ENCODE measurements at places on chromosomes 5 and 9.

DNA sequence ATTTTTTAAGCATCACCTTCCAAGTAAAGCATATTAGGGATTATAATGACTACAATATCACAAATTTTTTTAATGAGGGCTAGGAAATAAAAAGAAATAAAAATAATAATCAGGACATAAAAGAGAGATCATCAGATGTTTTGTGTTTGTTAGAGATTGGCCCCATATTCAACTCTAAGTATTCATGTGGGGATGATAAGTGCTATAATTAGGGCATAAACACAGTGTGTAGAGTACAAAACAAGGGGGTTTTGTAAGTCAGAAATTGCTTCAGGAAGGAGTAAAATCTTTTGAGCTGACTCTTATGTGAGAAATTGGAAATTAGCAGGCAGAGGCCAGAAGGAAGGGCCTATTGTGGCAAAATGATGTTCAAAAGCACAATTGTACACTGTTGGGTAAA, 127.3 kb downstream of the STARD4 start:
- DNase-seq = no peak

- DNase-seq = no peak
Measured at GRCh38 chr5:178538741-178539229, 51.4 kb downstream of the COL23A1 start.

DNA sequence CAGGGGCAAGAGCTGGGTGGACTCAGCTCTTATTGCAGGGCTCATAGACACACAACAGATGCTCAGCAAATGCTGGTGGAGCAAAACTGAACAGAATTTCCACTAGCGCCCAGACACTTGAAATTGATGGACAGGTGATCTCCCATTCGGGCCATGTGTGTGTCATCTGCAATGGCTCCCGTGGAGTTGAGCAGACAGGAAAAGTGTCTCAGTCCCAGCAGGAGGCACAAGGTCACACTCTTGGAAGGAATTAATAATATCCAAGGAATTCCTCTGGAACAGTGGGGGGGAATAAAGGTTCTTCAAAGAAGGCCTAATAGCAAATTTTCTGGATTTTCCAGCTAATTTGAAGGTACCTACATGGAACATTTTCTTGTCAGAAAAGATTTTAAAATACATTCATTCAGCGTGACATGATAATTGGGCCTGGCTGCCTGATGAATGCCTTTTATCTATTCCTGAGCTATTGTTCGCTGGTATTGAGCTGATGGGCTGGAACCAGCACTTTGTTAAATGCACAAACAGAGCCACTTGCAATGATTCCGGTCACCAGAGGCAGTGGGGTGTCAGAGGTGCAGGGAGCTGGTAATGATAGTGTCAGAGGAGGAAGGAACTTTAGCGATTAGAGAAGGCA, 31.5 kb upstream of the ALDH1B1 start:
- no peak for DNase-seq

DNA sequence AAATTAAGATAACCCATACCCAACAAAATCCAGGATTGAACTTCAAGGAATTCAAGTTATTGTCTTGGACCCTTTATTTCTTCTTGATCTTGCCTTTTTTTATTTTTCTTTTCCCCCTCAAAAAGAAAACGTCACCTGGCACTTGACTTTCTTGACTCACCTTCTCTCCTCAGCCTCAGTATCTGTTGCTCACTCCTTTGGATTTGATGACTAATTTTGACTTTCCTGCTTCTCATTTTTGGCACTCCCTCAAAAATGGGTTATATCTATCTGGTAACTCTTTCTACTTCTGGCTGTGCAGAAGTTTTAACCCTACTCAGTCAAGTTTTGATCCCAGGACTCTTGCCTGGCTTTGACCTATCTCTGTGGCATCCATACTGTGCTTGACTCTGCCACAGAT, 66.6 kb upstream of the SPATA31D4 start:
- DNase-seq = peak; percentile 63

DNA sequence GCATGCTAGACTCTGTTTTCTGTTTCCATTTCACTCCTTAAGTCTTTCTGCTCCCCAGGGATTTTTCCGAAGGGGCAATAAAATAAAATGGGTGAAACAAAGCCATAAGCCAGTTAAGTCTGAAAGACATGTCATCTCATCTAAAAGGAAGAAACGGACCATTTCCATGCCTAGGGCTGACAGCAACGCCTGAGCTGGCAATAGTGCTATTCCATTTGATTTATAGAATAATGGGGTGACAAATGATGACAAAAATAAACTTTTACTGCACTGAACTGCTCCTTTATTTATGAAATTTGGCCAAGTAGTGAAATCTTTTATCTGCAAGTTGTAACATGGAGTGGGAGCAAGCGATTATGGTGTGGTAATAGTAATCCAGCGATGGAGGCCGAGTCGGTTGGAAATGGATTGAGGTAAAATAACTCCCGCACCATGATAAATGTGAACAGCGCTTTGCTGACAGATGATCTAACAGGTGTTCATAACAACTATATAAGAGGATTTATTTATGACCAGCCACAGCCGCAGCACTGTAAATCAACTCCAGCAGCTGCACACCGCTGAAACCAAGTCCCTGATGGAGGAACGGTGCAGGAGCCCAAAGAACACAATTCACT, 219.8 kb upstream of the TBCA start:
- DNase-seq = no peak

- DNase-seq = no peak
Measured at GRCh38 chr5:73856997-73857396, 231.0 kb downstream of the ARHGEF28 start.

GRCh38 chr9:135288054-135288453, 191.5 kb upstream of the PPP1R26 start:
- DNase-seq = no peak

DNA sequence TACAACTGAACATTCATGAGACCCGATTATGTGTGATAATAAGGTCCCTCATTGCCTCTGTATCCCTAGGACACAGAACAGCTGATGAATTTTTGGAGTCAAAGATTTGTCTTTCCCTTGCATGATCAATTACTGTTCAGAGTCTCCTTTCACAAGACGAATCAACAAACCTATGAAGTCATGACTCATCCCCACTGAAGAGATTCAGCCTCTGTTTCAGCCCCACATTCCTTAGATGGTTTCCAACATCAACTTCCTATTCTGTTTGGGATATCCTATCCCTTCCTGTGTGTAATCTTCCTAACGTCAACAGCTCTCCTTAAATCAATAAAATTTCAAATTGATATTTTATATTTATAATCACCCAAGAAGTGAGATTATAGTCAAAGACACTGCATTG, 199.0 kb downstream of the DNAH5 start:
- peak; percentile 86 for DNase-seq

- DNase-seq = no peak
Measured at GRCh38 chr5:28831042-28831441, 1792.7 kb upstream of the CDH9 start.

- no peak for DNase-seq
Measured at GRCh38 chr5:53368966-53369605, 111.3 kb upstream of the FST start.

GRCh38 chr9:135448663-135449100, 30.9 kb upstream of the PPP1R26 start:
- DNase-seq = no peak

DNA sequence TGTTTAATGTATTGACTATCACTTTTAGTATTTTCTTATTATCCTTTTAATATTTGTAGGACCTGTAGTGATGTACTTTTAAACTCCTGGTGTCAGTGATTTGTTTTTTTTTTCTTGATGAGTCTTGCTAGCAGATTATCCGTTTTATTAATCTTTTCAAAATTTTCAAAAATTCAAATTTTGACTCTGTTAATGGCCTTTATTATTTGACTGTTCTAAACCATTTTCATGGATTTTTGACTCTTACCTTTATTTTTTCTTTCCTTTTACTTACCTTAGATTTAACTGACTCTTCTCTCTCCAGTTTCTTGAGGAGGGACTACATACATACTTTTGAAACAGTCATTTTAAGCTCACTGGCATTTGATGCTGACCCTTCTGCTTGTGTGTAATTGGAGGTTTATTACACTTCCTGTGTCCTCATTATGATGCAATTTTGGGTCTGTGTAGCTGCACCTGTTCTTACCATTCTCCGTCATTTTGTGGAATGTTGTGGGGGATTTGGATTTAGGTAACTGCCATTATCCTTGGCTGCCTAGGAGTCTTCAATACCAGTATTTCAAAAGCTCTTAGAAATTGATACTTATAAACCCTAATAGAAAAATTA, 32.0 kb upstream of the EXOC3 start:
- DNase-seq = no peak

DNA sequence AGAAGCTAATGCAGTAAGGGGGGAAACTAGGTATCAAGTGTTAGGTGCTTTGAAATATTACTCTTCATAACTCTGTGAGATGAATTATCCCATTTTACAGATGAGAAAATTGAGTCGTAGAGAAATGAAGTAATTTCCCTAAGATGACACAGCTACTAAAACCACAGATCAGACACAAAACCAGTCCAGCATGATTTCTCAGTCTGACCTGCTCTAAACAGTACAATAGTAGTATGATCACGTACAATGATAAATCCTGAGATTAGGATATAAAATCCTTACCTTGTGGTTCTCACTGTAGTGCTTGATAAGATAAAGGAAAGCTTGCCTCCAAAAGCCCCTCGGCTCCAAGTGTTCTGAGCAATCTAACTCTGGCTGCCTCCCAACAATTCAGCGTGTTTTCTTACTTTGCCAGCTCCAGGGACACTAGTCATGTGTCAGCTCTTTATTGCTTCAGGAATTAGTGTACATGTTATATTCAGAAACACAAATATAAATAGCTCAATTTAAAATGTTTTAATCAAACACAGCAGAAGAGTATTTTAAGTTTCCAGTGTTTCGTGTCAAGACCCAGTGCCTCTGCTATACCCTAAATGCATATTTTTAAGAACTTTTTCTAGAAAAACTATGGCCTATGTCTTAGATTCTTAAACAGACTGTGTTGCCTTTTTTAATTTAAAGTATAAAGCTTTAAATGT, 243.6 kb downstream of the DENND1A start:
- DNase-seq = no peak

DNA sequence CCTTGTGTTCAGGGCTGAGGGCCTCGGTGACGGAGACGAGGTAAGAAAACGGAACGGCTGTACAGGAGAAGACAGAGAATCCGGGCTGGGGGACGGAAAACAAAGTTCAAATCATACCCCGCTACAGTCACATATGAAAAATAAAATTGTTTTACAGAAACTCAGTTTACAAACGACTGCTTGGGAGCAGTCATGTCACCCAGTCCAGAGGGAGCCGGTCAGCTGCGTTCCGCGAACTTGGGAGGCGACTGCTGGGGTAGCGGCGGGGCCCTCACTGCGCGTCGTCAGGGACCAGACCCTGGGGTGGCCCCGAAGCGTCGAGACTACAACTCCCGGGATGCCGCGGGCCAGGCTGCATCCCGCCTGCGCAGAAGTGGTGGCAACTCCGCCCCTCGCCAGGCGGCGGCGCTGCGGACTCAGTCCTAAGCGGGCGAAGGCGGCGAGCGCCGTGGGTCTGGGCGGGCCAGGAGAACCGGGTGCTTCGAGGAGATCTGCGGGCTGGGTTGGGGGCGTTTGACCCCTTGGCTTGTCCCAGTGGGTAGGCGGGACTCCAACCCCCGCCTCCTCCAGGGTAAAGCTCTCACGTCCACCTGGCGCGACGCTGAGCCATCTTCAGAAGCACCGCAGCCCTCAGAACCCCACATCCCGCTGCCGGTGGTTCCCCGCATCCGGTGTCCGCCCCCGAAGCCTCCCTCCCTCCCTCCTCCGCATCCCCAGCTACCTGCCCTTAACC, 4.0 kb downstream of the SIT1 start:
- peak; percentile 50 for DNase-seq

- no peak for DNase-seq
Measured at GRCh38 chr9:135971892-135972291, 10.7 kb upstream of the UBAC1 start.

- no peak for DNase-seq
Measured at GRCh38 chr5:55927861-55928655, 66.7 kb downstream of the IL6ST start.

GRCh38 chr5:121029536-121030245, 565.6 kb downstream of the PRR16 start:
- DNase-seq = no peak

DNA sequence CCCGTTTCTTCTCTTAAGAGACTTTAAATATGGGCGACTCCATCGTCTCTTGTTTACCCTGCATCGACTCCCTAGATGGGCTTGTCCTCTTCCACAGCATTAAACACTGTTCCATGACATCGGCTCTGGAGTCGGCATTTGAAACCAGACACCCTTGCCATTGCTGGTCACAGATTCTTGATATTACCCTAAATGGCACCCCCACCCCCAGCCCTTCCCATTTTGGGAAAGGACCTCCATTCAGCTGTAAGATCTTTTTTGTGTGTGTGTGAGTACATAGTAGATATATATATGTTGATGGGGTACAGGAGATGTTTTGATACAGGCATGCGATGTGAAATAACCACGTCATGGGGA, 51.1 kb upstream of the SH3PXD2B start:
- DNase-seq = no peak

DNA sequence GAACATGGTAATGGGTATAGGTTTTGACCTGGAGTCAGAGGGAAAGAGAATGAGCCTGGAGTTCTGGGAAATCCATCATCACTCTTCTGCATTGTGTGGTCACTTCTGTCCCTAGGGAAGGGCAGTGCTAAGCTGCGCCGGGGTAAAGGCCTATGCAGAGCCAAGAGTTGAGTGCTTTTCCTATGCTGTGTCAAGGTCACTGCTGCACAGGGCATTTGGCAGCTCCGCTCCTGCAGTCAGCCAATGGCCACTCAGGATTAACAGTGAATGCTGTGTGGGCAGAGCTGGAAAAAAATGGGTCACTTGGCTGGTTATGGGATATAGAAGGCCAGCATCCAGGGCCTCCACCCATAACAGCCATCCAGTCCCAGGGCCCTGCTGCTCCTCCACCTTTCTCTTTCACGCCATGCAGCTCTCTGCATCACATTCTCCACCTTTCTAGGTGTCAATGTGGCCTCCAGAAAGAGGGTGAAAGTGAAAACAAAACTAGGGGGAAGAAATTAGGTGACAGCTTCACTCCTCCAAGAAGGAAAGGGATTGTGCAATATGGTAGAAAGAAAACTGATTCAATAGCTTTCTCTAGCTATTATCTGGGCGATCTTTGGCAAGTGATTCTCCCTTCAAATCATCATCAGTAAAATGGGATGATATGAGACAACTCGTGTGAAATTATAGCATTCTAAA, 279.3 kb upstream of the ANKRD55 start:
- no peak for DNase-seq

DNA sequence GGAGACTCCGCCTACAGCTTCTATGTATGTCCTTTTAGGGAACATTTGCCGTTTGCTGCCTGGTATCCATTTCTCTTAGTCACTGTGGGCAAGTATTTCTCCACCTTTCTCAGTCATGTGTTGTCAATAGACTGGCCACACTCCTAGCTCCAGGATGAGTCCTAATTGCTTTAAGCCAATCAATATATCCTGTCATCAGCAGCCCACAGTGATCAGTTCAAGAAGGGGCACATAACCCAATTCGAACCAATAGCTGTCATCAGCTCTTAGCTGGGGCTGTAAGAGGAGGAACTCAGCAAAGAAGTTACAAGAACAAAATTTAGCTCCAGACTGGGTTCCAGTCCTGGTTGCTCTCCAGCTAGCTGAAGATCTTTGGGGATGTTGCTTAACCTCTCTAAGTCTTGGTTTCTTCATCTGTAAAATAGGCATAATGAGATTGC, 70.7 kb upstream of the MAN2A1 start:
- no peak for DNase-seq

GRCh38 chr5:138539791-138540190, 3.2 kb downstream of the ETF1 start:
- DNase-seq = no peak

Data from HS-5 (cell line).